CD4-positive, alpha-beta T cell (primary cell): ENCODE measurements at places on chromosomes 3 and 15. TPM values are rescaled to one million over a fixed set of nuclear protein-coding genes. Genes with fewer than 3 reads are reported as not detected.

VIPR1 gene
- 66.8 TPM for total RNA-seq

GOLGA8S gene
- 0.14 TPM for total RNA-seq

TERC gene
- total RNA-seq: 10.4 TPM

DNA sequence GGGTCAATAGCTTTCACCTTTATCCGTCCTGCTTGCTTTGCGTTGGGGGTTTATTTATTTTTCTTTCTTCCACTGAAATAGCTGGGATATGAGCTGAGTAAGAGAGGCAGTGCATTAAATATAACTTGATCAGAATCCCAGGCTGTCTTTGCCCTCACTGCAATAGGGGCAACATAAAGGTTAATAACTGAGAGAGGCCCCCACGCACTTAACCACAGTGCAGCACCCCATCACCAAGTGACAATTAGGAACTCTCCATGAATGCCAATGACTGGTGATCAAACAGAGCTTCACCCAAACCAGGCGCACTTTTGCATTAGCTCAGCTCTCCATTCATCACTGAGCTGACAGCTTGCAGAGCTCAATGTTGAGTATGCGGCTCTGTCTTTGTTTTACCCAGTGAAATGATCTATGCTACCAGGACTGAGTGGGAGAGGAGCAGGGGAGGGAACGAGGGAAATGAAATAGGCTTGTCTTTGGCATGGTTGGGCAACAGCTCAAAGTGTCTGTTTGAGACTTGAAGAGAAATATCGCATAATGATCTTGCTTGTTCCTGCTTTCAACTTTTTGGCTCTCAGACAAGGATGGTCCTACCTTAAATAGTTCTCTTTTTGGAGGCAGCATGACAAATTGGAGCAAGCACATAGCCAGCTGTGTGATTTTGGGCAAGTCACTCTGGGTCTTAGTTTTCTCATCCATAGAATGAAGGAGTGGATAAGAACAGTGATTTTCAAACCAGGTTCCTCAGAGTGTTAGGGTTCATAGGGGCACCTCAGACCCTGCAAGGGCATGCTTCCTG, 14.5 kb upstream of the GLCE start:
- no peak for DNase-seq

ABHD2 gene
- total RNA-seq: 39.2 TPM

DNA sequence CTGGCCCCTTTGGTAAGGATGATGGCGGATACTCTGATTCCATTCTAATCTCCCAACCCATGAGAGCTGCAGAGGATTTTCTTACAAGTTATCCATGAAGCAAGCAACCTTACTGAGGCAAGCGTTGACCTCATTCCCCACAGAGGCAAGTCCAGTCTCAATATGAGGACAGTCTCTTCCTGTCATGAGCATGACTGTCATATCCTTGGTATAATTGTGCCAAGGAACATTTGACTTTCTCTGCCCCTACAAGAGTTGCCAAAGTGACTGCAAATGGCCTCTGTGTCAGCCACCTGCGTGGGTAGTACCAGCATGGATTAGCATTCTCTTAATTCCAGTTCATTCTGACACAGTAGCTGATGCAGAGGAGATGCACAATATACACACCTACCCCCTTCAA, 71.2 kb upstream of the TMEM158 start:
- DNase-seq: no peak

- no peak for DNase-seq
Measured at GRCh38 chr3:153760948-153761347, 360.2 kb upstream of the ARHGEF26 start.

DNA sequence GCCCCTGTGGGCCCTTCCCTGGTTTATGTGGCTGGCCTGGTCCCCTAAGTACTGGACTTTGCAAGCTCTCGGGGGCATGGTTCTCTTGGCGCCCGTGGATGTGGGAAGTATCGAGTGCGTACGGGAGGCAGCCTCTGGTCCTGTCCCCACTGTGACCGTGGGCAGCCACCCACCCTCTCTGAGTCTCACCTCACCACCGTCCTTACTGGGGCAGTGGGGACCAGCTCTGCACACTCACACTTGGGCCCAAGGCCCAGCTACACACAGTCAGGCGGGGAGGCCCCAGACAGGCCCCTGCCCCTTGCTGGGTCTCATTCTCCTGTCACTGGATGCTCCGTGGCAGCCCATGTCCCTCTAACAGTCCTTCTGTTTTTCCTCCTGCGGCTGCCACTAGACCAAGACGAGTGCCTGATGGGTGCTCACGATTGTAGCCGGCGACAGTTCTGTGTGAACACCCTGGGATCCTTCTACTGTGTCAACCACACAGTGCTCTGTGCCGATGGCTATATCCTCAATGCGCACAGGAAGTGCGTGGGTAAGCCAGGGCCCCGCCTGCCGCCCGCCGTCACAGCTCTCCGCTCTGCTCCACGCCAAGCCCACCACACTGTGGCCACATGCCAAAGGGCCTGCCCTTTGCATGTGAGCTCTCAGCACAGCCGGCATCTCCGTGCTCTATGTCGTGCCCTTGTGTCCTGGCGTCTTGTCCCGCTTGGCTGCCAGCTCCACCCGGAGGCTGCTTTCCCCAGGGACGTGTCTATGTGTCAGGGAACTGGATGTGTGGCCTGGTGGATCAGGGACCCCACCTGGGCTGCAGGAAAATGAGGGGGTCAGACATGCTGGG, 72.7 kb downstream of the FBLN2 start:
- peak; percentile 39 for DNase-seq

DNA sequence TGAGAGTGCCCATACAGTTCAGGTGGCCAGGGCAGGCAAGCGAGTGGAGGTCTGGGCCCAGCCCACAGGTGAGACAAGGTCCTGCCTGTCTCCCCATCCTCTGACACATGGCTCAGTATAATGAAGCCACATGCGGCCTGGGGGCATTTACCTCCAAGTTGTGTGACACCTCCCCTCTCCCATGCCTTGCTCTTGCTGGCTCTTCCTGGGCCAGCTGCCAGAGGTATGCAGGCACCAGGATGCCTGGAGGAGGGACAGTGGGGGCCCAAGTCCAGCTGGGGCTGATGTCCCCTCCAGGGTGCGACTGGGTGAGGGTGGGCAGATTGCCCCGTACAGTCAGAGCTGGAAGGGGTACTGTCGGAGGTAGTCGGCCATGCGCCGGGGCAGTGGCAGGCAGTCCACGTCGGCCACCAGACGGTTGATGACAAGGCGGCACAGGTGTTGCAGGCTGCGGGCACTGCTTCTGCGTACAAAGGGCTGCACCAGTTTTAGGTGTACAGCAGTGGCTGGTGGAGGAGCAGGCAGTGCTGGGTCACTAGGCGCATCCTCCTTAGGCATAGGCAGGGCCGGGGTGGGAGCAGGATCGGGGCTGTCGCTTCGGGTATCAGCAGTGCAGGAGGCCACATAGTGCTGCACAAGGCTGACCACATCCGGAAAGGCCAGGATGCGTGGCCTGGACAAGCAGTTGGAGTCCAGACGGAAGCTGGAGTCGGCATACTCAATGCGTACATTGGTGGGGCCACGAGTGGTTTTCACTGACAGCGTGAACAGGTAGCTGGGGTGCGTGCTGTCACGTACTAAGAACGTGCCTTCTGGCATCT, 4.1 kb downstream of the CISH start:
- no peak for DNase-seq

- no peak for DNase-seq
Measured at GRCh38 chr3:194748225-194748624, 62.5 kb downstream of the FAM43A start.

MGA gene
- total RNA-seq: 31.0 TPM

GRCh38 chr15:53980021-53980420, 1.8 kb downstream of the UNC13C start:
- DNase-seq: no peak

MYL3 gene
- not detected for total RNA-seq

DNA sequence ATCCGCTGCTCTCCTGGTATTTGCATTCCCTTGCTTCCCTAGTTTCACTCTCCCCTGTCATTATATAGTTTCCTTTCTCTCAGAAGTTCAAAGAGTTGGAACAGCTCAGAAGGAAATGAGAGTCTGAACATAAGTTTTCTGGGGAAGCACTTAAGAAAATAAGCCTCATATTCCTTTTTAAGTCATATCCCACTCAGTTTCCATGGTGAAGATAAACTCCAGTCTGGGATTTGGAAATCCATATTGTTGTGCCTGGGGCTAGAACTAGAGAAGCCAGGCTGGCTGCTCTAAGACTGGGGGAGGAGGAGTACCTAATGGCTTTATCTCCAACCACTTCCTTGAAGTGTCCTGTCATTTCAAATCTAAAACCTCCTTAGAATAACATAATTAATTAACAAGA, 134.2 kb upstream of the ALCAM start:
- no peak for DNase-seq

TRPM1 gene
- total RNA-seq: not detected

DNA sequence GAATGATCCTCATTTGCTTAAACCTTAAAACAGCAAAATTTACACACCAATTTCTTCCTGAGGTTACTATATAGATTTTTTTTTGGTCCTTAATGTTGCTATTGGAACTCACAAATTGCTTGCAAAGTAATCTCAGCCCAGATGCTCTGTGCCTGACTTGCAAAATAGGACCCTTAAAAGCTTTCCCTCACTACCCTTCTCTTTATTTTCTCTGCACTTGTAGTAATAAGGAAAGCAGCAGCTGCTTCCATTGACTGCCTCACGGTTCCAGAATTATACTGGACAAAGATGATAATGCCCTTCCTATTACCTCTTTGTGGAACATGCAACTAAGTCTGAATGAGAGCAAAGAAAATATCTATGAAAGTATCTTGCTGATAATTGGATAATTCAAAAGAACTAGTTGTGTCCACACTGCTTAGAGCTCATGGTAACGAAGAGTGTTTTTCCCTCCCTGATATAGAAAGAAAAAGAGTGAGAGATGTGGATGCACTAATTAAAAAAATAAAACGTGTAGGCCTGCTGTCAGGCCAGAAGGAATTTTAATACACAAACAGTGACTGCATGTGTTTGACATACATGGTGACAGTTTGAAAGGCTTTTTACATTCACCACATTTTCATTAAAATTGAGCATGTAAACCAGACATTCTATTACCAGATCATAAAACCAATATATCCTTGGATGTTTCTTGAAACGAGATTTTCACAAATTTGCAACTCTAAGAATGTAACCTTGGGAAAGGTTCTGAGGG, 783.1 kb downstream of the GBE1 start:
- no peak for DNase-seq

DNA sequence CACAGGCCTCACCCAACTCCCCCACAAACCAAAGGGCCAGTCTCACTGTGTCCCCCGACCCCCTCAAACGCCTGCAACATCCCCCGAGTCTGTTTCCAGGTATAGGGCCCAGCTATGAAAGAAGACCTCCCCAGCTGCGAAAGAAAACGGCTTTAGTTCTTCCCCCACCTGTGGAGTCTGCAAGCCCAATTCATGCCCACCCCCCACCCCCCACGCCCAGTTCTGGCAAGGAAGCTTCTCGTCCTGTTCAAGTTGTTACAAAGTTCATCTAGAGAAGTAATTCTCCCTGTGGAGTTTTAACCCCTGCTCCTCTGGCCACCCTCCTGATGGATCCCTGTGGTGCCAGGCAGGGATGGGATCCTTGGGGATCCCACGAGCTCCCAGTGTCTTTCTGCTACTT, 54.4 kb downstream of the CCDC66 start:
- no peak for DNase-seq

DNA sequence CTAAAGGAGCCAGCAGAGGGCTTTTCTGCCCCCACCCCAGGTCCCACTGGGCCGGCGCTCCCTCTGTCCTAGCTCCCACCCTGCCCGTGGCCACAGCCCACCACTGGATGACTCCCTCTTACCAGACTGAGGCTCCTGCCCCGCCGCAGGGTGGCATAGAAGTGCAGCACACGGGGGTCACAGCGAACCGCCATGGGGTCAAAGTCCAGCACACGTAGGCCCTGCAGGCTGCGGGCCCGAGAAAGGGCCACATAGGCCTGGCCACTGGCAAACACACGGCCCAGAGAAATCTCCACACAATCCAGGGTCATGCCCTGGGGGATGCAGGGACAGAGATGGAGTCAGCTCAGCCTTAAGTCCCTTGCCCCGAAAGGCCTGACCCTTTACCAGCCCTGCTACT, 9.0 kb downstream of the PIF1 start:
- DNase-seq: no peak

DNA sequence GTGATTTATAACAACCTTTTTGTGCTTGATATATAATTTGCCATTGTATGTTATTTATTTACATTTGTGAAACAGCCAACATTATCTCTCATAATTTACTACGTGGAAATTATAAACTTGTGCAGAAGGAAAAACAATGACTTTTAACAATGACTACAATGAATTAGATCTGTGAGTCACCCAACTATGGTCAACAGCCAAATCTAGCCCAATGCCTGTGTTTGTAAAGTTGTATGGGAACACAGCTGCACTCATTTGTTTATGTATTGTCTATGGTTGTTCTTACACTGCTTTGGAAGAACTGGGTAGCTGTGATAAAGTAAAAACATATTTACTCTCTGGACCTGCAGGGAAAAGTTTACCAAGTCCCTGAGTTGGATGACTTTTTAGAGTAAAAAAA, 110.4 kb downstream of the OTOL1 start:
- DNase-seq: no peak

- no peak for DNase-seq
Measured at GRCh38 chr3:140972833-140973232, 31.2 kb downstream of the SLC25A36 start.

SI gene
- not detected for total RNA-seq

GOLGA6L2 gene
- total RNA-seq: not detected

DNA sequence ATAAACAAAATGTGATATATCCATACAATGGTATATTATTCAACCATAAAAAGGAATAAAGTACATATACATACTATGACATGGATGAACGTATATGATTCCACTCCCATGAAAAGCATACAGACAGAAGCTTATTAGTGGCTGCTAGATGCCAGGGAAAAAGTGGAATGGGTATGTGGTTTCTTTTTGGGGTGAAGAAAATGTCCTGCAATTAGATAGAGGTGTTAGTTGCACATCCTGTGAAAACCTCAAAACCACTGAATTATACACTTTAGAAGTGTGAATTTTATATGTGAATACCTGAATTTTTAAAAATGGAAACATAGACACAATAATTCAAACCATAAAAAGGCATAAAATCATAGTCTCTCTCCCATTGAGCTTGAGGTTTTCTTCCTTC, 11.2 kb downstream of the DENND6A start:
- DNase-seq: no peak

DNA sequence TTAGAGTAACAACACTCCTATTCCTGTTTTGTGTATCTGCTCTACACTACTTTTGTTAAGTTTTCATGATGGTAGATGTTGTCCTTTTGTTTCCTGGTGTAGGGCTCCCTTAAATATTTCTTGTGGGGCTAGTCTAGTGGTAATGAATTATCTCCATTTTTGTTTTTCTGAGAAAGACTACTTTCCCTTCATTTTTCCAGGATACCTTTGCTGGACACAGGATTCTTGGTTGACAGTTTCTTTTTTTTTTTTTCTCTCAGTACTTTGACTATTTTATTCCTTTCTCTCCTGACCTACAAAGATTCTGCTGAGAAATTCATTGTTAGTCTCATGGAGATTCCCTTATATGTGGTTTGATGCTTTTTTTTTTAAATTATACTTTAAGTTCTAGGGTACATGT, 37.9 kb downstream of the FAIM start:
- DNase-seq: no peak

GRCh38 chr3:113623324-113623723, 73.1 kb downstream of the USF3 start:
- no peak for DNase-seq

TM4SF18 gene
- not detected for total RNA-seq

EAF2 gene
- total RNA-seq: 4.4 TPM
